Adipocyte (in vitro differentiated cells): ENCODE measurements at places on chromosomes 1 and 21.

- no peak for DNase-seq
Measured at GRCh38 chr1:38076455-38076854, 29.9 kb upstream of the POU3F1 start.

GRCh38 chr1:2045468-2046173 is 4.6 kb upstream of the PRKCZ start:
- no peak for DNase-seq

- DNase-seq: no peak
Measured at GRCh38 chr1:164999146-164999545, 357.4 kb downstream of the LMX1A start.

DNA sequence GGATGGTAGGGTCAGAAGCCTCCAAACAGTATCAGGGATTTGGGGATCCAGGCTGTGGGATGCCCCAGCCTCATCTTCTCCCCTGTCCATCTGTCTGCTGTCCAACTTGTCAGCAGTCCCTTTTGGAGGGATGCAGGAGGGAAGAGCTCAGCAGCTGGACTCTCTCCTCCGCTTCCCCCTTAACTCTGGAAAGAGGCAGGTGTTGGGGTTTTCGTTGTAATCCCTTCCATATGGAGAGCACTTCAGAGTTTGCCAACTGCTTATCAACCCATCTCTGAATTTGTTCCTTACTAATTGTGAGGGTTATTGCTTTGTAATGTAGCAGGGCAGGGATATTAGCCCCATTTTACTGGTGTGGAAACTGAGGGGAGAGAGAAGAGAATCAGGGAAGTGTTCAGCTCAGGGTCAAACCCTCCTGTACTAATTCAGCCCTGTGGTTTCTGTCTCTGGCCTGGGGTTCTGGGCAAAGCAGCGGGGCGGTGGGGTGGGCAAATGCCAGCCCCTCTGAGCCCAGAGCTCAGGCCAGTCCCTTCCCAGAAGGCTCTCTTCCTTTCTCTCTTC is 3.2 kb downstream of the CITED4 start:
- DNase-seq: no peak

- DNase-seq: peak; percentile 57
Measured at GRCh38 chr1:241608379-241609033, 31.7 kb downstream of the CHML start.

- no peak for DNase-seq
Measured at GRCh38 chr1:202093858-202094257, 28.9 kb upstream of the GPR37L1 start.

DNA sequence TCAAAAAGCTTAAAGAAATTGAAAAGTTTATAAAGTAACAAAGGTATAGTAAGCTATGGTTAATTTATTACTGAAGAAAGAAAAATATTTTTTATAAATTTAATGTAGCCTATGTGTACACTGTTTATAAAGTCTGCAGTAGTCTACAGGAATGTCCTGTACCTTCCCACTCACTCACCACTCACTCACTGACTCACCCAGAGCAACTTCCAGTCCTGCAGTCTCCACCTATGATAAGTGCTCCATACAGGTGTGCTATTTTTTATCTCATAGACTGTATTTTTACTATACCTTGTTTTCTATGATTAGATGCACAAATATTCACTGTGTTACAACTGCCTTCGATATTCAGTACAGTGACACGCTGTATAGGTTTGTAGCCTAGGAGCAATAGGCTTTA is 106.6 kb downstream of the NR5A2 start:
- DNase-seq: no peak

GRCh38 chr1:204853436-204853835 is 17.2 kb upstream of the NFASC start:
- DNase-seq: no peak

GRCh38 chr1:27392778-27393635 is 585 bp downstream of the GPR3 start:
- DNase-seq: peak; percentile 27

DNA sequence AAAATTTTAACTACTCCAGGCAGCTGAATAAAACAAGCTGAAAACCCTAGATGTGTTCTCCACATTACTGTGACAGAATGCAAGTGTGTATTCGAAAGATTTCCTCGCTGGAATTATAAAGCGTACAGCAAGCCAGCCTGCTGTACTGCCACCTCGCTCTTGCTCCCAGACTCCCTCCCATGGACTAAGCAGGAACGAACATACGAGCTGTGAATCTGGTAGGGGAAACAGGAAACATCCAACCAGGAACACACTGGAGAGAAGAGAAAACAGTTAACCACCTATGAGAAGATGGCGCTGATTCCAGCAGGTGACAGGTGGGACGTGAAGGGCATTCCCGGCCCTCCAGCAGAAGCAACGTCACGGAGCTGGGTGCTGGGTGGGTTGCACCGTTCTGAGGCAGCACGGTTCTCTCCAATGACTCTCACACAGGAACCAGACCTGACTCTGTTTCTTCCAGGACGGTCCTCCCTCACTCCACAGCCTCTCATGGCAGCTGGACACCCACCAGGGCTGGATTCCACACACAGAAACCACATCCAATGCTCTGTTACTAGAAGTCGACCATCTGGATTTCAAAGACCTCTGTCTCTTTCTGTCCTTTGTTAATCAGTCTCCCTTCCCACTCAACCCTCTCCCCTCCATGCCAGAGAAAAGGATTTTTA is 219.2 kb downstream of the RERE start:
- DNase-seq: no peak

- no peak for DNase-seq
Measured at GRCh38 chr1:15303935-15304334, 56.9 kb downstream of the FHAD1 start.

- no peak for DNase-seq
Measured at GRCh38 chr1:75797273-75797588, 549 bp downstream of the MSH4 start.

DNA sequence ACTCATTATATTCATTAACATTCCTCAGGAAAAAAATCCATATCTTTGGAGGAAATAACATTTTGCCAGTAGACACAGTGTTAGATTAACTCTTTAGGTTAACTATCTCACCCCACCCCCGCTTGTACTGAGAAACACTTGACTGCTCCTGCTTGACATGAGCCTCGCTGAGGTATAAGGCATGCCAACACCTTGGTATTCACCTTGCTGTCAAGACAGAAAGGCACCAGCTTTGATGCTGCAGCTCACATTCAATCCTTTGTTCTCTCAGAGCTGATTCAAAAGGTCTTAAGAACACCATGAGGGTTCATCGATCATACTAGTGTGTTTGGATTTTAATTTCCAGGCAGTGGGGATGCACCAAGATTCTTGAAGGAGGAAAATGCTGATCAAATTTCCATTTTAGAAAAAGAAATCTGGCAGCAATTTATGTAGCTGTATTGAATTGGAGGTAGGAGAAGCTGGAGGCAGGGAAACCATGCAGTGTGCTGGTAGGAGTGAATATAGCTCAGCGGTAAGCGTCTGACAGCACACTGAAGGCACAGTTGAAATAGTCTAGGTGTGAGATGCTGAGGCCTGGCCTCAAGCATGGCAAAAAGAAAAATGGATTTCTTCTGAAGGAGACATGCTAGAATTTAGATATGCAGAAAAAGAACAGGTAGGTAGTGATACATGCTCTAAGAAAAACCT is 108.0 kb upstream of the ST6GALNAC5 start:
- no peak for DNase-seq

DNA sequence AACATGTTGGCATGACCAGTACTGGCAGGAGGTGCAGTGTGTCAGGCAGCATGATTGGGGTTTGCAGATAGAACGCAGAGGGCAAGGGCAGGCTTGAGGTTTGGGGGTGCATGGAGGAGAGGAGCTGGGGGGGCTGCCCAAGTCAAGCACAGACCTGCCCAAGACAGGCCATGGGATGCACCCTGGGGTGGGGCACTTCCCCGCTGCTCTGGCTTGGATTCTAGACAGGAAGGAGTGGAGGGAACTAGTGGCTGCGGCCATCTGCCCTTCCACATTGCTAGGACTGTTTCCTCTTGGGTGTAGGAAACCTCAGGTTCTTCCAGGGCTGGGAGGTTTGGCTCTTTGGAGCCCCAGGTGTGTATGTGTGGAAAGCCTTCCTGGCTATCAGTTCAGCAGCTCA is 3.0 kb downstream of the PDXK start:
- DNase-seq: no peak

GRCh38 chr21:31786164-31786920 is 54.4 kb upstream of the SCAF4 start:
- DNase-seq: no peak

- peak; percentile 43 for DNase-seq
Measured at GRCh38 chr1:197145446-197146024, 934 bp downstream of the ASPM start.

GRCh38 chr1:116987256-116987555 is 14.4 kb upstream of the CD101 start:
- no peak for DNase-seq

DNA sequence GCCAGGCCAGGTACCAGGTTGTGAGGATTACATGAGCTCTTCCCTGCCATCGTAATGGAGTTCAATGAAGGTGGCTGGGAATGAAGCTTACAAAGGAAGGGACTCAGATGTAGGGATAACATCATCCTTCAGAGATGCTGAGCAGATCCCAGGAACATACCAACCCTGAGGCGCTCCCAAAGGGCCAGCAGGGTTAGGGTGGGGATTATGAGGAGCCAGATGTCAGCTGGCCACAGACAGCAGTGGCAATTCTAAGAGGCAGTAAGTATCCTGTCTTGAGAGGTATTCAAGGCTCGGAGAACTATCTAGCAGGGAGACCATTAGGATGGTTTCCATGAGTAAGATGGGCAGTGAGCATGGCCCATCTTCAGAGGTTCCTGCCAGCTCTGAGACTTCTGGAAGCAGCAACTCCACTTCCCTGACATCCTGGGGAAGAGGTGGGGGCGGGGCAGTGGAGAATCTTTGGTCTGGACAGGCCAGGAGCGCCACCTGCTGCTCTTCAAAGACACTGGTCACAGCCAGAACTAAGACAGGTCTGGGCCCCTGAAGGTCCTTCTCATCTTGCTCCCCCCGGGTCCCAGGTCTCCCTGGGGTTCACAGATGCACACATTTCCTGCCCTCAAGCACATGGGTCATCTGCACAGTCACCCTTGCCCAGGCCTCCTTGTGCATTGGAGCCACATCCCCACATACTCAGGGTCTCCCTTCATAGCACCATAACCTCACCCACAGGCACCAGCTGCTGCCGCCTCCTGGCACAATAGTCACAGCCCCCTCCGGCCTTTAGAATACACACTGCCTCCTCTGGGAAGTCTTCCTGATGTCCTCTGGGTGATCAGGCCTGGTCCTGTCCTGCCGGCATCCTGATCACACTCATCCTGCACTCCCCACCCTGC is 2.7 kb upstream of the SDC3 start:
- peak; percentile 95 for DNase-seq

- no peak for DNase-seq
Measured at GRCh38 chr1:9801909-9802308, 21.9 kb downstream of the CLSTN1 start.

GRCh38 chr1:38018864-38019343 is 6.4 kb downstream of the UTP11 start:
- peak; percentile 67 for DNase-seq

- DNase-seq: no peak
Measured at GRCh38 chr1:43432907-43433306, 20.8 kb downstream of the HYI start.

GRCh38 chr1:58812926-58813325 is 29.1 kb upstream of the JUN start:
- DNase-seq: no peak

GRCh38 chr1:2300004-2300771 is 72.1 kb downstream of the SKI start:
- DNase-seq: no peak

DNA sequence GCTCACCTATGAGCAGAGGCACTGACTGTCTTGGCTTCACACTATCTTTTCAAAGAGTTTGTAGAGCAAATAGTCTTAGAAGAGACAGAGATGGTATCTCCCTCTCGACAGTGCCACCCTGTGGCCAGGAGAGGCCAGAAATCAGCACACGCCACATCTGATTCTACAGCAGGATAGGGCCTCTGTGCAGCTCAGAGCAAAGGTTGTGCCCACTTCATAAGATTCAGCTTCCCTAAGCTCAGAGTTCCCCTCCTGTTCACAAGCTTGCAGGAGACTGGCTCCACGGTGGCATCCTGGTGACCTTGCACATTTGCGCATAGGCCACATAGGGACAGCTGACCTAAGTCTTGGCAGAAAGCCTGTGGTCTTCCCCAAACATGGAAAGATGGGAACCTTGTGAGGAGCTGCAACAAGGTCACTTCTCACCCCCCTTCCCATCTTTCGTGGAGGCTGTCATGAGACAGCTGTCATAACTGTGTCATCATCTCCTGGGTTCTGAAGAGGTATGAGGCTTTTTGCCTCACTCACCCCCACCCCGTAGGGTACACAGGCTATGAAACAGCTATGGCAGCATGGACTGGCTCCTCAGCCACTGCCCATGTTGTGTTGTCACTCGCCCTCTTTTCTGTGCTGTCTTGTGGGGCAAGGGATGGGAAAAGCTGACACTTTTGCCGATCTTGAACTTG is 3.0 kb downstream of the ITLN2 start:
- DNase-seq: peak; percentile 60

GRCh38 chr1:28640766-28641165 is 2.1 kb downstream of the TAF12 start:
- no peak for DNase-seq

- DNase-seq: no peak
Measured at GRCh38 chr1:203381151-203381751, 30.3 kb upstream of the FMOD start.

GRCh38 chr1:15102646-15103045 is 50.9 kb upstream of the TMEM51 start:
- DNase-seq: no peak

GRCh38 chr1:222950892-222951291 is 136.1 kb downstream of the DISP1 start:
- no peak for DNase-seq

- peak; percentile 31 for DNase-seq
Measured at GRCh38 chr1:223704921-223705878, 7.1 kb upstream of the CAPN2 start.

- DNase-seq: no peak
Measured at GRCh38 chr1:170986901-170987300, 51.6 kb downstream of the MROH9 start.

GRCh38 chr1:38088791-38089190 is 42.2 kb upstream of the POU3F1 start:
- DNase-seq: no peak

DNA sequence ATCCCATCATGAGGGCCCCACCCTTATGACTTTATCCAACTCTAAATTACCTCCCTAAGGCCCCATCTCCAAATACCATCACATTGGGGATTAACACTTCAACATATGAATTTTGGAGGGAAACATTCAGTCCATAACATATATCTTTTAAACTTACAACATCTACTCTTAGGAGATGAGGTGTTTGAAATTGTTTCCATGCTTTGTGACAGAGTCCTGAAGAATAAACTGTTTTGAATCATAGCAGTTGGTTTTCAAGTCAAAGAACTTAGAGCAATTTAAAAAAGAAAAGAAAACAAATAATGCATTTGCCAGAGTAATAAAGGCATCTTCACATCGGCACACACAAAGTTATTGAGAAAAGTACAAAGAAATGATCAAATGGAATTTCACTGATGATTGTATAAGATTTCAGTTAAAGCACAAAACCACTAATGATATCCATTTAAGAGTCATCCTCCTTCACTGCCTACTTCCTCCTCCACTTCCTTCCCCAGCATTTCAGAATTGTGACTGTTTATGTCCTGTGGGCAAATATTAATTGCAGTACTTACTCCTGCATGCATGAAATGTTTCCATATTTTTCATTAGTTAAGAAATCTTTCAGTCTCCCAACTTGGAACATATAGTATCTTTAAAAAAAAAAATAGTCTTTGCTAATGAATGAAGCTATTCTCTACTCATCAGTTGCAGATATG is 202.0 kb downstream of the LRRC40 start:
- DNase-seq: no peak
